ENCODE measurements at places on chromosomes 4 and X.

DNA sequence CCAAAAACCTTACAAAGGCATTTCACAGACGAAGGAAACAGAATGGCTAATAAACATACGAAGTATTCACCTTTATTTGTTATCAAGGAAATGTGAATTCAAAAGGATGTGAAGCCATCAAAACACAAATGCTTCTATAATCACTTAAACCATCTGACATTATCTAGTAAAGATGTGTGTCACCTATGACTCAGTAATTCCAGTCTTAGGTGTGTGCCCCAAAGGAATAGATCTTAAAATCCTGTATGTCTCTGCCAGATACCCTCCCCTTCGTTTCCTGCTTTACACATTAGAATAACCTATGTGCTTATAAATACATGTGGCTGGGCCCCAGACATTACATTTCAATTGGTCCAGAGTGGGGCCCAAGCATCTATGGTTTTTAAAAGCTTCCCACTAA, 41.8 kb upstream of the CEP135 start:
- no peak for DNase-seq

- peak; percentile 31 for DNase-seq
Observed at GRCh38 chr4:40998675-40999358, 215.5 kb downstream of the APBB2 start.

- no peak for DNase-seq
Observed at GRCh38 chr4:94342694-94343093, at the start of gene HPGDS. Gene HPGDS (minus strand): TSS chr4:94342836. CDS start chr4:94334629, 8,207 bp downstream.

DNA sequence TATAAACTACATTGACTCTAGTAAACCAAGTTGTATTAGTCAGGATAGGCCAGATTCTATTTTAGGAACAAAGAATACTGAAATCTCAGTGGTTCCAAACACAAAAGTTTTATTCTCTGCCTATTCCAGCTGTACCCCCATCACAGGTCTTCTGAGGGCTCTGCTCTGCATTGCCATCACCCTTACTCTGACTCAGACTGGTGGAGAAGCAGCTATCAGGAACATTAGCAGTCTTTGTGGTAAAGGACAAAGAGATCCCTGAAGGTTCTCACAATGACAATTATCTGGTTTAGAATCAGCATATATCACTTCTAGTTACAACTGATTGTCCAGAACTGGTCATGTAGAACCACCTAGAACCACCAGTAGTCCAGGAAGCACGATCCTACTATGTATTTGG, 251.1 kb downstream of the GLUD2 start:
- DNase-seq, result no peak

DNA sequence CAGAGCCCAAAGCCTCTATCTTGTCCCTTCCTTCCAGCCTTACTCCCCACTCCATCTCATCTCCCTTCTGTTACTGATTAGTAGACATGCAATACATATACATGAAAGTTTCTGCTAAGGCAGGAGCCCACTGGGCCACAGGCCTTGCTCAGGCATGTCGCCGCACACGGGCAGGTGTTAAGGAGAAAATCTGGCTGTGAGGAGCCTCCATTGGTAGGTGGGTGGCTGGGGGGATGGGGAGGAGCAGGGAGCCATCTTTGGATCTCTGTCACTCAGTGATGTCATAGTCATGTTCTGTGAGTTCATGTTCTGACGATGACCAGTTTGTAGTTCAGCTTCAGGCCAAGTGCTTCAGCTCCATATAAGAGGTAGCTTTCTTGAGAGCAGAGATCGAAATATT, 2.9 kb upstream of the HMGB3 start:
- no peak for DNase-seq

GRCh38 chr4:48194971-48195370, 60.9 kb upstream of the TXK start:
- DNase-seq, result no peak

- no peak for DNase-seq
Observed at GRCh38 chrX:150731795-150732194, 38.6 kb downstream of the MTMR1 start.

- DNase-seq, result no peak
Observed at GRCh38 chr4:29653221-29653620, 1066.9 kb upstream of the PCDH7 start.

- DNase-seq, result no peak
Observed at GRCh38 chr4:173526724-173527102, 3.3 kb downstream of the HAND2 start.

GRCh38 chrX:119971184-119971583, 27.6 kb upstream of the NKAP start:
- DNase-seq, result no peak

DNA sequence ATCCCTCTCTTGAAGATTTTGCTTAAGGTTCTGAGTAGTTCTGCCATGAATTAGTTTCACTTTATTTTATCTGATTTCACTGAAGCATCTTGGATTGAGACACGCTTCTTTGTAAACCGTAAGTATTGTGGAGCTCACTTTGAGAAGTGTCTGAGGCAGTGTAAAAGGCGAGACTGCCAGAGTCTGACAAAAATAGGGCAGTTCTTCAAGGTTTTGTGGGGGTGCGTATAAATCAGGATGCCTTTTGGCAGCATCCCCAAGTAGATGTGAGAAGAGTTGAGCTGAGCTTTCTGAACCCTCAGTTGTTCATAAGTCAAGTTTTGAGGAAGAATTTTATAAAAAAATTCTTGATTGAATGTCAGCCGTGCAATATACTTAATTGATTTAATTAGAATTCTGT, 76.3 kb downstream of the RBPJ start:
- DNase-seq, result no peak

DNA sequence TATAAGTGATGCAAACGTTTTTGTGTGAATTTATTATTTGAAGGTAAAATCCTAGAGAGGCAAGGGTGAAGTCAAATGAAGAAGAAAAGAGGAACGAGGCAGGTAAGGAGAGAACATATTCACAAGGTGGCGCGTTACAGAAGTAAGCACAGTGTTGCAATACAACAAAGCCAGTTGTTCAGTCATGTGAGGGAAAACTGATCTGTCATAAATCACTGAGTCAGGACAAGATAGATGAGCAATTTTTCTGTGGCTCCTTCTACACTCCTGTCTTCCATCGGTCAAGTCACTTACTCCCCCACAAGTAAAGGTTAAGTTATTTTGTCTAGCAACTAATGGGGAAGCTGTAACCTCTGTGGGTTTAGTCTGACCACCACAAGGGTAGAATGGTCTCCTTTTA, 203.0 kb upstream of the GK2 start:
- no peak for DNase-seq

GRCh38 chrX:124238268-124238667, 94.2 kb upstream of the TEX13D start:
- no peak for DNase-seq

DNA sequence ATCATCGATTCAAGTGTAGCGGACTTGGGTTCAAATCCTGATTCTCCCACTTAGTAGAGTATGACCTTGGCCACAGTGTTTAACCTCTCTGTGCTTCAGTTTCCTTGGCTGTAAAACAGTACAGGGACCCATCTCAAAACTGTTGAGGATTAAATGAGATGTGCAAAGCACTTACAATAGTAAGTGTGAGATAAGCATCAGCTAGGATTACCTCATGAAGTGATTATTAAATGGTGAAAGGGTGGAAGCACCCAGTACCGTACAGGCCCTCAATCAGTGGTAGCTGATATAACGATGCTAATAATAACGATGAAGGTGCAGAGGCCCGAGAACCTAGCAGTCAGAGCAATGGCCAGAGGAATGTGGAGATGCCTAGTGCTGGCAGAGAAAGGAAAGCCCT, 45.1 kb downstream of the PRPS1 start:
- DNase-seq, result no peak

DNA sequence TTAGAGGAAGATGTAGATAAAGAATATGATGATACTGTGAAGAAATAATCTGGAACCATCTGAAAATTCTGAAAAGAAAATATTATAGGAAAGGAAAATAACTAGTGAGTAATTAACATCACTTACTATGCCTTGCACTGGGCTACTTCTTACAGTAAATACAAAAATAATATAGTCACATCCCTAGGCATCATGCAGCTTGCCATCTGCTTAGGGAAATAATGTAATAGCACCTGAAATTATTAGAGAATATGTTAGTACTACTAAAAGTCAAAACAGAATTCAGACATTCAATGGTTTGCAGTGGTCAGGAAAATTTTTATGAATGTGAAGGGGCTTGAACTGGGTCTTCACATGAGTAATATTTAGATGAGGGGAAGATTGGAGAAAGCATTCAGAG, 272.2 kb upstream of the EMCN start:
- DNase-seq, result no peak

DNA sequence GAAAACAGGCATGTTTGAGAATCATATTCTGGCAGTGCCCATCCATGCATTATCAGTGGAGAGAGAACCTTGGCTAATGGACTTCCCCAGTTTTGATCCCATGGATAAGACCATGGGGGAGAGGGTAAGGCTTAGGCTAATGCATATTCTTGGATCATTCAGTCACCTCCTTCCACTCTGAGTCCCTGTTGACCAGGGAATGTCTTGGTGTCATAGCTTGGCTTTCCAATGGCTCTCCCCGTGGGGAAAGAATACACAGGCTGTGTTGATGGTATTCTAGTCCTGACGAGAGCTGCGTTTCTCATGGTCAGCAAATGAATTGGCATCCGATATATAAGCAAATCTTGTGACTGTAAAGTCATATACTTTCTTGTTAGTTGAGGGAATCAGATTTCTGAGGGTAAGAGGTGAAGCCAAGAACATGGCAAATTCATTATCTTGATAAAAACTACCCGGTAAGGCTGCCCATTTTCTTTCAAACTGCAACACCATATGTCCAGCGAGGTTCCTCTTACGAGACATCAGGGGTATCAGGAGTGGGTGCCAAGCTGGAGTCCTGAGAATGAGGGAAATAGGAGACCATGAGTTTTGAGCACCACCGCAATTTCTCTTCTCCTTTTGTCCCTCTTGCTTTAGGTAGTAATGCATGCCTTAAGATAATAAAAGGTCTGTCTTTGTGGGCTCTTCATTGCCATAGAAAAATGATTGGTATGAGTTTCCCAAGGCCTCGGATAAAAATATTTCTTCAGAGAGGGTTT, 18.0 kb downstream of the RHOH start:
- DNase-seq, result no peak

- no peak for DNase-seq
Observed at GRCh38 chrX:123121241-123121640, 62.8 kb upstream of the GRIA3 start.

DNA sequence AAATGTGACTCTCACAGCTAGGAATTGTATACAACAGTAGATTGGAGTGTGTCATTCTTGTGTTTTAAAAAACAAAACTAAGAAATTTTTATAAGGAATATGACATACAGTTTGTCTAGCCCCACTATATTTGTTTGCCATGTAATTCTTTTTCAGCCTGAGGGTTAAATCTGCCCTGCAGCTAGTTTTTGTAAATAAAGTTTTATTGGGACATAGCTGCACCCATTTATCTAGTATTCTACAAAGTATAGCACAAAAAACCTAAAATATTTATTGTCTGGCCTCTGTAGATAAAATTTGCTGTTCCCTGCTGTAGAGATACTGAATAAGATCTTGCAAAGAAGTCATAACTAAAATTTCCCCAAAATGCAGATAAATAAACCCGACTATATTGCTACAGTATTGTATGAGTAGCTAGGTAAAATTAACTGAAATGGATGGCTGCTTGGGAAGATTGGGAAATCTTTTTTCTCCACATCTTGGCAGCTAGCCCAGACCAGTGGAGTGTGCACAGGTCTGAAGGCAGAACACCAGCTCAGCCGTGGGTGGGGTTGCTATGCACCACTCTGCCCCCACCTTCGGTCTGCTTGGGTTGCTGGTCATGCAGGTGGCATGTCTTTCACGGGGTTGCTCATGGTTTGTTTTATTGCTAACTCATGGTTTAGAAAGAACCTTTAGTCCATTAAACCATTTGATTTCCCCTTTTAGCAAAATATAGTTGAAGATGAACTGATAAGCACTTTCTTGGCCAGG, 127.9 kb downstream of the KLHL8 start:
- DNase-seq, result no peak

DNA sequence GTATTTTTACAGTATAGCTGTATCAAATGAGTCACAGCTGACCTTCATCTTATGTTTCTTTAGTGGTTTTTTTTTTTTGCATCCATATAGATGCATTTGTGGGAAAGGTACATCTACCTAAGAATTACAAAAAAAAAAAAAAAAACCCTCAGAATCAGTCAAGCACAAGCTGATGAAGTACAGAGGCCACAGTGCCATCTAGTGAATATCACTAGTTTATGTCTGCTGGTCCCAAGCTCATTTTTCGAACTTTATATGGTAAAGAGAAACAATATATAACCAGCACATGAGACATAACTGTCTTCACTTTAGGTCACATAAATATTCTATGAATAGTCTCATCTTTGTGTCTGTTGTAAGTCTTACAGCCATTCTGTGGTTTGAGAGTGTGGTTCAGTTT, 220.1 kb downstream of the DLG3 start:
- no peak for DNase-seq

- no peak for DNase-seq
Observed at GRCh38 chr4:66571145-66571695, 900.9 kb upstream of the EPHA5 start.

- no peak for DNase-seq
Observed at GRCh38 chrX:113545040-113545439, 704.4 kb upstream of the AMOT start.

- no peak for DNase-seq
Observed at GRCh38 chr4:80136270-80136669, 61.0 kb upstream of the PRDM8 start.

DNA sequence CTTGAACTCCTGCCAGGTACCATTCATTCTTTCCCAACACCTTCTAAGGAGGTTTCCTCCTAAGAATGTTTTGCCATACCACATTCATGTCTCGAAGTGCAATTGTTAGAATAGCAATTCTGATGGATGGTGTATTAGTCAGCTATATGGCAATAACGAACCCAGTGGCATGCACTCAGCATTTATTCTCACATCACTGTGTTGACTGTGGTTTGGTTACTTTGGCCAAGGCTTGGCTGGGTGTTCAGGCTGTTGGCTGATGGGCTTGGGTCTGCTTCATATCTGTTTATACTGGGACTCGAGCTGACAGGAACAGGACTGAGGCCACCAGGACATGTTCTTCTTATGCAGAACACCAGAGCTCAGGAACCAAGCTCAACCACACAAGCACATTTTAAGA, 31.7 kb downstream of the PSAPL1 start:
- DNase-seq, result peak; percentile 18

- no peak for DNase-seq
Observed at GRCh38 chr4:106587558-106587957, 219.0 kb upstream of the GIMD1 start.

Data from femur (tissue), 1 donor.